ENCODE measurements at places on chromosomes 7 and 10. TPM values are rescaled to one million over a fixed set of nuclear protein-coding genes. Genes with fewer than 3 reads are reported as not detected.

SHTN1 gene
- polyA plus RNA-seq: 1.5 TPM

SLC35G1 gene
- polyA plus RNA-seq: 3.8 TPM

TMEM270 gene
- not detected for polyA plus RNA-seq

TRPV5 gene
- not detected for polyA plus RNA-seq

FRA10AC1 gene
- 17.6 TPM for polyA plus RNA-seq

Data from right cardiac atrium (tissue), 5 donors.